Amygdala (tissue), 56 donors: ENCODE measurements at places on chromosomes 5 and 9.

DNA sequence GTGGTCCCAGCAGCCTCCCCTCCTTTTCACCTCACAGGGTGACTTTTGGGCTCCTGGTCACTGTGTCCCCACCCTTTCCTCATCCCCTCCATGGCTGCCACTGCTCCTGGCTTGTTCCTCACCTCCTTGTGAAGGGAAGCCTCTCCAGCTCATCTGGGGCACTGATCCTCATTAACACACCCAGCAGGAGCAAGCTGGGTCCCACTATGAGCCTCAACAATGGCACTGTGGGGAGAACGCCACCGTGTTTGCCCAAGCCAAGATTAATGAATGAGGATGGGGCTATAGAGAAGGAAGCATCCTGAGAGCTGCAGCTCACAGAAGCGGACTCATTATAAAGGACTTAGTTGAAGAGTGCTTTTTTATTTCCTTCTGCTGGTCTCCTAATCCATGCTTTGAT, 118.4 kb downstream of the MARCHF11 start:
- no peak for DNase-seq

DNA sequence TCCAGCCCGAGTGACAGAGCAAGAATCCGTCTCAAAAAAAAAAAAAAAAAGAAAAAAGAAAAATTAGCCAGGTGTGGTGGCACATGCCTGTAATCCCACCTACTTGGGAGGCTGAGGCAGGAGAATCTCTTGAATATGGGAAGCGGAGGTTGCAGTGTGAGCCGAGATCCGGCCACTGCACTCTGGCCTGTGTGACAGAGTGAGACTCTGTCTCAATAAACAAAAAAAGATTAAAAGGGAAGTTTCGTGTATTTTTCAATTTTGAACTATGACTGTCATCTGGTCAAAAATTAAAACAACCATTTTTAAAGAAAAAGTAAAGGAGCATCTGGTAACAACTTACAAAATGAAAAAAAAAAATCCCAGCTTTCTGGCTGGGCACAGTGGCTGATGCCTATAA, 36.3 kb upstream of the PLIN2 start:
- no peak for DNase-seq

GRCh38 chr5:83003791-83004190, 73.4 kb downstream of the TMEM167A start:
- no peak for DNase-seq

GRCh38 chr9:127004946-127005769, 90.6 kb downstream of the RALGPS1 start:
- no peak for DNase-seq

DNA sequence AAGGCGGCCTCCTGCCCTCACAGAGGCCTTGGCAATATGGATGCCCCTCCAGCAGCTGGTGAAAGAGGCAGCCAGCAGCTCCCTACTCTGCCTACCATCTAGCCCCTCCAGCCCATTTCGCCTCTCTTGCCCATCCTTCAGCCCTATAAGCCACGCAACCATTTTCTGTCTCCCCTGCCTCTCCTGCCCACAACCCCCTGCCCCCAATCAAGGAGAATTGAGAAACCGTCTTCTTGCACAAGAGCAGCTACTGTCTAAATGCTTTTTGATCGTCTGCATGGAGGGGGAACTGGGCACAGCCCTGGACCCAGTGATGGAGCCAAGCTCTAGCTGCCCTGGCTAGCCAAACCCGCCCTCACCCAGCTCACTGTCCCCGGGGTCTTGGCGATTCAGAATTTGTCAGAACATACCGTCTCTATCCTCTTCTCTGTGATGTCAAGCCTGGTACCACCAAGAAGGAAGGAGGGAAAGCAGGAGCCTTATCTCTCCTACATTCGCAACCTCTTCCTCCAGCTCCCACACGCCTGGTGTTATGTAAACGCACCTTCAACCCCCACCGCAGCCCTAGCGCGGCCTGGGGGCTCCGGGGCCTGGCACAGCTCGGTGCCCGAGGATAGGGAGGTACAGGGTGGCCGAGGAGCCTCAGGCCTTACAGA, 1.2 kb downstream of the SPRY4 start:
- no peak for DNase-seq

GRCh38 chr5:119367502-119368237, 11.9 kb downstream of the TNFAIP8 start:
- DNase-seq: no peak
